ENCODE measurements at places on chromosomes 16 and 17. TPM values are rescaled to one million over a fixed set of nuclear protein-coding genes. Genes with fewer than 3 reads are reported as not detected.
A peak's percentile ranks its signal among the peaks of the same experiment; 100 is the strongest.

The BRICD5 gene
- 6.9 TPM for total RNA-seq

The SHISA6 gene
- total RNA-seq: not detected

The DNASE1L2 gene
- 0.32 TPM for total RNA-seq

The METRN gene
- 43.1 TPM for total RNA-seq

The SDR42E2 gene
- not detected for total RNA-seq

GRCh38 chr17:1829216-1829591 lies 498 bp downstream of the SMYD4 start:
- peaks cover 46% of the 10 kb centered on the region for H3K36me3 ChIP-seq
- H3K27ac ChIP-seq: peak overlapping the region; percentile 56
- peak; percentile 21 for DNase-seq
- peaks cover 55% of the 10 kb centered on the region for H3K4me1 ChIP-seq
- no peaks in the 10 kb centered on the region for H3K27me3 ChIP-seq
- peak overlapping the region; percentile 92 for H3K4me3 ChIP-seq

DNA sequence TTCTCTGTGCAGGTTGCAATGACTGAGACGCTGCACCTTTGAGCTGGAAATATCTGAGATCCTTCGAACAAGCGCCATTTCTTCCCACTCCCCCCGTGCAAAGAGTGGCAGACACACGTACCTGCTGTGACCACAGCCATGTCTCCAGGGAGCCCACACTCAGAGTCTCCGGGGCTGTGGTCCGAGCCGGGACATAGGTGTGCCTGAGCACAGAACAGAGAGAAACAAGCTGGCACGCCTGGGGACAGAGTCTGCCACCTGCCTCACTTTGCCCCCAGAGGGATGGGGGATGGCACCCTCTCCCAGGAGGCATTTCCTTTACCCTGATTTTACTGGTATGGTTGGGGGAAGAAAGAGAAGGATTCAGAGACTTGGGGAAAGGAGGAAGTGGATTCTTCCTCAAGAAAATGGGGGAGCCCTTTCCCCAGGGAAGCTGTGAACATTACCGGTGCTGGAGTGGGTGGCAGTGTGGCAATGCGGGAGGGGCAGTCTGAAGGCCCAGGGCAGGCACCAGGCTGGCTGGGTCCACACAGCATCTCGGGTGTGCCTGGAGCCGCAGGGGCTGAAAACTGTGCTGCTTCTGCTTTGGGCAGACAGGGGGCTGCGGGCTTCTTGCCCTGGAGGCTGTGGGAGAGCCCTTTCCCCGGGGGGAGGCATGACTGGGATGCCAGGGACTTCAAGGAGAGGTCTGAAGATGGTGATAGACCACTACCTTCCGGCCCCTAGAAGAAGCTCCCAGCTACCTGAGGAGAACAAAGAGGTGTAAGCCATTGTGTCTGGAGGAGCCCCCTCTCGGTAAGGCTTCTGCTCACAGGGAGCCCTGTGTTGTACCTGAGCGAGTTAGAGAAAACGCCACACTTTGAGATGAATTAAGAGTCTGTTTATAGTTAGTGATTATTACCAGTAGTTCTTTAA lies 6.6 kb upstream of the PIK3R6 start:
- H3K27me3 ChIP-seq: no peaks in the 10 kb centered on the region
- H3K4me3 ChIP-seq: no peak overlapping the region
- peaks cover 7% of the 10 kb centered on the region for H3K4me1 ChIP-seq
- no peak for DNase-seq
- no peak overlapping the region for H3K27ac ChIP-seq

DNA sequence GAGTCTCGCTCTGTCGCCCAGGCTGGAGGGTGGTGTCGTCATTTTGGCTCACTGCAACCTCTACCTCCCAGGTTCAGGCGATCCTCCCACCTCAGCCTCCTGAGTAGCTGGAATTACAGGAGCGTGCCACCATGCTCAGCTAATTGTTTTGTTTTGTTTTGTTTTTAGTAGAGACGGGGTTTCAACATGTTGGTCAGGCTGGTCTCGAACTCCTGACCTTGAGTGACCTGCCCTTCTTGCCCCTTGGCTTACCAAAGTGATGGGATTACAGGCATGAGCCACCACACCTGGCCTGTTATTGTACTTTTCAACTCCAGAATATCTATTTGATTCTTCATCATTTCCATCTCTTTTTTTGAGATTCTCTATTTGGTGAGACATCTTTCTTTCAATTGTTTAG lies 9.0 kb upstream of the ADORA2B start:
- no peaks in the 10 kb centered on the region for H3K36me3 ChIP-seq
- no peak overlapping the region for H3K27ac ChIP-seq
- no peaks in the 10 kb centered on the region for H3K4me1 ChIP-seq
- H3K4me3 ChIP-seq: no peak overlapping the region

DNA sequence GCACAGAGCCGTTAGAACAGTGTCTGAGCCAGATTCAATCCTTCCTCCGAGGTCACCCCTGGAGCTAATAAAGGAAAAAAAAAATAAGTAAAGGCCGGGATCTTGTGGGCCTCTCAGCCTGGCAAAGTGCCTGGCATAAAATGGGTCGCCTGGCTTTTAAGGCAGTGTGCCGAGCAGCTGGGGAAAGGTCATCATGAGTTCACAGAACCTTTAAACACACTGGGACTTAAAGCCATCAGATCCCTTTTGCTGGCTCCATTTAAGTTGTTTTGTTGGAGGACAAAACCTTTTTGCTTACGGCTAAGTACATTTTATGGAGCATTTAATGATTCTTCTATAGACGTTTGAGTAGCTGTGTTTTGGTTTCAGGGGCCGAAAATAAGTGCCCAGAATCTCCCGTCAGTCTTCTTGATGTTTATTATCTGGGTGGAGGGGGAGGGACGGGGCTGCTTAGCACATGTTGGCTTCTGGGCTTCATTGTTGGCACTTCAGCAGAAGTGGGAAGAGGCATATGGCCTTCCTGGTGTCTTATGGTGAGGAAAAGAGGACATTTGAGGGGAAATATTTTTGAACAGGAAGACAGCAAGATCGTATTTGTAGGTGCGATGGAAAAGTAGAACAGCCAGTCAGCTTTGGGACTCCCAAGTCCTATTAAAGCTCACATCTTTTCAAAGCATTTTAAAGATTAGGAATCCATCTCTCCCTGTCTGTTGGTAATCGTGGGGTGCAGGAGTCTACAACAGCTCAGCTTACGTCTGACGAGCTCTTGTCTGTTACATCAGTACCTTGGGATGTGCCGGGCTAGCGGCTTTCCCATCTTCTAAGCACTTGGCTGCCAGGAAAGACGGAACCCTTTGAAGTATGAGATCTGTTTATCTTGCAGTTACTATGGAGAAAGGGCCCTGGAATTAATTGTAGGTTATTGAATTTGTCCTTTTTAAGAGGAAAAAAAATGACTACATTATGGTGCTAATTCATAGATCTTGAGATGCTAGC lies 31.1 kb downstream of the RBFOX1 start:
- H3K27ac ChIP-seq: no peak overlapping the region
- no peak overlapping the region for H3K4me3 ChIP-seq
- no peak for DNase-seq
- no peaks in the 10 kb centered on the region for H3K36me3 ChIP-seq

DNA sequence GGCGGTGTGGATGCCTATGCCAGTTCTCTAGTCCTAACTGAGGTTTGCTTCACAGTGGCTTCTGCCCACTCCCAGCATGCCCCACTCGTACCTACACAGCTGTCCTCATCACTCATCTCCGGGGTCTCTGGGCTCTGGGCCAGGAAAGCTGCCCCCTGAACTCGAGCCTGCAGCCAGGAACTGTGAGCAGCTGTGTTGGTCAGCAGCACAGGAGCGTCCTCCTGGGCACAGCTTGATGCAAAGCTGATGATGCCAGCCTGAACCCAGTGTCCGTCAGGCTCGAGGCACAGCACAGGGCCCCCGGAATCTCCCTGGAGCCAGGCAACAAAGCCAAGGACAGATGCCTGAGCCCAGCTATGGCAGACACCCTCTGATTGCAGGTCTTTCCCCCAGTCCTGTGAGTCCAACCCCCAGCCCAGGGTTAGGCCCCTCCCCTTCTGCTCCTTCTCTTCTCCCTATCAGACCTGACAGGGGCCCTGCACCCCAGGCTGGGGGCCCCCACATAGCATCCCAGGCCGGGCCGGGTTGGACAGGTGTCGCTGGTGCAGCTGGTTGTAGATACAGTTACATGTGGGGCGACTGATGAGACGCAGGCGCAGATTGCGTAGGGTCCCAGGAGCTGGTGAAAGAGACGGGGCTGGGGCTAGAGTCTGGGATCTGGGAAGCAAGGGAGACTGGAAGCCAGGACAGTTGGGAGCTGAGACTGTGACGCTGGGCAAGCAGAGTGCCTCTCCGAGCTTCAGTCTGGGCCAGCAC lies 2.7 kb downstream of the PRSS53 start:
- no peak overlapping the region for H3K4me3 ChIP-seq
- H3K27ac ChIP-seq: no peak overlapping the region
- H3K27me3 ChIP-seq: no peaks in the 10 kb centered on the region
- no peak for DNase-seq
- peaks cover 9% of the 10 kb centered on the region for H3K4me1 ChIP-seq

DNA sequence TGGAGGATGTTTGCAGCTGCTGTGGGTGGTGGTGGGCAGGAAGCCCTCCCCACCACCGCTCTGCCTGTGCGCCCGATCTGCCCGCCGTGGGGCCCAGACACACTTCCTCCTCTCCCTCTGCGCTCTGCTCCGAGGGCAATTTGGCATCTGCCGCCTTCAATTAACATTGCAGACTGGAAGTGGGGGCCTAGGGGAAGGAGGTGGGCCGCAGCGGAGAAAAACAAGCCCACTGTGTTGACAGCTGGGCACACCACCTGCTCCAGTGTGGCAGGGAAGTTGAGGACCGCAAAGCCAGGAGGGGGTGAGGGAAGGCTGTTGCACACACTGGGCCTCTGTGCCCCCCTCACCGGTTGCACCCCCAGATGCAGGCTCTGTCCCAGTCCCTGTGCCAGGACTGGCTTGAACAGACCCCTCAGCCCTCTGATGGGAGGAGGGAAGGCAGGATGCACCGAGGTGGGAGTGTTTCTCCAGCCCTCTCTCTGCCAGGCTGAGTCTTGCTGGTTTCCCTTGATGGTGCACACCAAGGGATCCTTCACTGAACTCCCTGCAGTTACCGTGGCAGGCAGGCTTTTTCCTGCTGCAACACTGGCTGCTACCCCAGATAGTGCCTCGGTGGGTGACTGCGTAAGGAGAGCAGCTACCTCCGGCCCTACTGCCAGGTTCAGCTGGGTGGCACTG lies 72.8 kb upstream of the MED9 start:
- no peaks in the 10 kb centered on the region for H3K27me3 ChIP-seq
- DNase-seq: peak; percentile 63
- peaks cover 71% of the 10 kb centered on the region for H3K4me1 ChIP-seq

DNA sequence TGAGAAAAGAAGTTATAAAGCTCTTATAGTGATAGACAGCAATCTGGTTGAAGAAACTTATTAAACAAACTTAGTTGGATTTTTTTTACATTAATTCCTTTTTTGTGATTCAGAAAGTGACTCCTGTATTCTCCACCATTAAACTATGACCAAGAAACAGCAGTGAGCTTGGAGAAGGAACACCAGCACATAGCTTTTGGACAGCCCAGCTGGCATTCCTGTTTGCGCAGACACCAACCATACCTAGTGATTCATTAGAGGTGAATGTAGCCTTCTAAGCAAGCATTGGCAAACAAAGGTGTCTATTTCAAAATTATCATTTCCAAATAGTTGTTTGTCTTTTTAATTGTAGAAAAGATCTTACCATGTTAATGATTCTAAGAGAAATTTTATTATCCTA lies 94.4 kb downstream of the STXBP4 start:
- H3K36me3 ChIP-seq: no peaks in the 10 kb centered on the region
- H3K4me3 ChIP-seq: no peak overlapping the region
- H3K27ac ChIP-seq: no peak overlapping the region
- no peaks in the 10 kb centered on the region for H3K27me3 ChIP-seq
- DNase-seq: no peak
- H3K4me1 ChIP-seq: peaks cover 5% of the 10 kb centered on the region

DNA sequence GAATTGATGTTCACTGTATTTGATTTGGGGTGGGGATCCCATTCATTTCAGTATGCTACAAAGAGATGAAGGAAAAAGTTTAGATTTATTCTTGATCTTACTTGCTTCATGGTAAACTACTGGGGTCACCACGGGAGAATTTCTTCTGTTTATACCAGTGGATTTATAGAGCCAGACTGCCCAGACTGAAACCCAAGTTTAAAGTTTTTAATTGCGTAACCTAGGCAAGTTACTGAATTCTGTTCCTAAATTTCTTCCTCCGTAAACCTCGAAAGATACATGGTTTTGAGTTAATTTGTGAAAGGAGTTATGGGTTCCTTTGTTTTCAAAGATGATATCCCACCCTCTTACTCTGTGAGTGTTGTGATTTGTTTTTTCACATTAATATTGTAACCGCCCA lies 26.4 kb downstream of the PIGL start:
- H3K4me3 ChIP-seq: no peak overlapping the region
- H3K36me3 ChIP-seq: peaks cover 10% of the 10 kb centered on the region
- DNase-seq: no peak
- H3K27me3 ChIP-seq: no peaks in the 10 kb centered on the region
- H3K27ac ChIP-seq: no peak overlapping the region
- peaks cover 9% of the 10 kb centered on the region for H3K4me1 ChIP-seq

DNA sequence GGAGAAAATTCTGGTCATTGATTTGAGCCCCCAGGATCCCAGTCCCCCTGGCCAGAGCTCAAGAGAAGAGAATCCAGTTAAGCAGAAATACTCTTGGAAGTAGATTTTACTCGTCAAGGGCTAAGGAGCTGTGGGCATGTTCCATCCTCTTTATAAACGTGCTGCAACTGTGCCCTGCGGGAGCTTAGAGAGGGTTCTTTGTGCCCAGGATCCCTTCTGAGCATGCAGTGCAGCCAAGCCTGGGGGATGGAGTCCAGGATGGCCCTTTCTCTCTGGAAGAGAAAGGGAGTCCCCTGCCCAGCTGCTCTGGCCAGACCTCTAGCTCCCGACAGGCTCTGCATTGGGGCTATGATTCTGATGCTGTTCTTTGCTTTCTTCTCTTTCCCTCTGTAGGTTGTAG lies 9.5 kb upstream of the LGALS9 start:
- H3K4me1 ChIP-seq: peaks cover 17% of the 10 kb centered on the region
- H3K4me3 ChIP-seq: no peak overlapping the region
- DNase-seq: no peak
- no peaks in the 10 kb centered on the region for H3K27me3 ChIP-seq

DNA sequence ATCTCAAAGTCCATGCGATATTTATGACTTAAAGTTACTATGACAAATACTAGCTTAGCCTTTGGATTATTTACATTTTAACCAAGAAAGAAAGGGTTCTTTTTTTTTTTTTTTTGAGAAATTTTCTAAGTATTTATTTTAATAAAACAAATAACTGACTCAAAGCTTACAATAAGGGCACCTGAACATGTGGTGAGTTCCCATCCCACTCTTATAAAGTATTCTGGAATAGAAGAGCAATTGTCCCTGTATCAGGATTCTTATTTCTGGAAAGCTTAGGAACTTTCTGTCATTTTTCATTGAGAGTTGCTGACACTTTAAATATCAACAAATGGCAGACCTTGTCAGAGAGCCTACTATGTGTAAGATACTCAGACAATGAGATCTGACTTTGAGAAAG lies 686.1 kb upstream of the SOX9 start:
- no peak overlapping the region for H3K27ac ChIP-seq
- DNase-seq: no peak
- no peaks in the 10 kb centered on the region for H3K27me3 ChIP-seq
- no peaks in the 10 kb centered on the region for H3K4me1 ChIP-seq
- H3K4me3 ChIP-seq: no peak overlapping the region
- H3K36me3 ChIP-seq: no peaks in the 10 kb centered on the region

Data from activated CD8-positive, alpha-beta T cell treated with anti-CD3 and anti-CD28 coated beads for 36 hours (primary cell).